Smooth muscle cell of the pulmonary artery (primary cell): ENCODE measurements at places on chromosomes 5 and 9. TPM values are rescaled to one million over a fixed set of nuclear protein-coding genes. Genes with fewer than 3 reads are reported as not detected.

Gene ABO
- total RNA-seq = not detected in 2 replicates

Gene TNC
- 364 and 368 TPM in 2 replicates for total RNA-seq

Gene ZFR
- total RNA-seq = 81.3 and 85.8 TPM in 2 replicates

Gene NSD1
- total RNA-seq = 45.2 and 46.0 TPM in 2 replicates

Gene PHF24
- total RNA-seq = 0.07 and 0.10 TPM in 2 replicates

Gene NUTM2F
- not detected in 2 replicates for total RNA-seq

Gene RNF183
- total RNA-seq = not detected in 2 replicates

Gene ADAMTS19
- total RNA-seq = 0.03 and 0.33 TPM in 2 replicates

Gene CRB2
- total RNA-seq = not detected in 2 replicates

Gene PTPN3
- total RNA-seq = 3.9 and 7.2 TPM in 2 replicates

Gene TMEM245
- total RNA-seq = 83.8 and 89.7 TPM in 2 replicates

Gene DNAJC18
- 8.1 and 12.6 TPM in 2 replicates for total RNA-seq

Gene AHRR
- total RNA-seq = 18.0 and 45.2 TPM in 2 replicates

Gene HAPLN1
- total RNA-seq = 31.9 and 144 TPM in 2 replicates

Gene RETREG1
- 0.83 and 2.4 TPM in 2 replicates for total RNA-seq

Gene SLCO6A1
- not detected in 2 replicates for total RNA-seq

Gene ACSL6
- 0.17 TPM in 1 of 2 replicates, not detected in the other for total RNA-seq

Gene TMEM174
- not detected in 2 replicates for total RNA-seq
